Activated CD8-positive, alpha-beta memory T cell treated with anti-CD3 and anti-CD28 coated beads for 4 hours (primary cell): ENCODE measurements at places on chromosomes 6 and 20.

DNA sequence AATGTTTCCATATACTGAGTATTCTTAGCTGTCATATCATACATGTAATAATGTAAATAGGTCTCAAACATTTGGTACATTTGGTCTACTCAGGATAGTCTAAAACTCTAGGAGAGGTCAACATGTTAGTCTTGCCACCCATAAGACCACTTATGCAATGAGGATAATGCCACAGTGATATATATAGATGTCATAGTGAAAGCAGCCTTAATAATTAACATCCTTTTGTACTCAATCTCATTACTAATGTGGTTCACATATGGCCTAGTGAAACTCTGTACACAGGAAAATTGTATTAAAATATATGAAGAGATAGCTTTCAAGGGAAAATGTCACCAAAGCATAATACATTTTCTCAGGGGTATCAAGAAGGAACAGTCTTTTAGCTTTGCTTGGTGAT is 577.9 kb downstream of the TFAP2B start:
- no peak for DNase-seq

GRCh38 chr6:166364456-166364855 is 18.3 kb downstream of the MPC1 start:
- DNase-seq = no peak

- DNase-seq = no peak
Measured at GRCh38 chr6:54646069-54646950, 200.3 kb upstream of the FAM83B start.

GRCh38 chr20:53097371-53097770 is 125.2 kb downstream of the TSHZ2 start:
- no peak for DNase-seq

- DNase-seq = no peak
Measured at GRCh38 chr6:11217360-11218101, 14.9 kb downstream of the NEDD9 start.

DNA sequence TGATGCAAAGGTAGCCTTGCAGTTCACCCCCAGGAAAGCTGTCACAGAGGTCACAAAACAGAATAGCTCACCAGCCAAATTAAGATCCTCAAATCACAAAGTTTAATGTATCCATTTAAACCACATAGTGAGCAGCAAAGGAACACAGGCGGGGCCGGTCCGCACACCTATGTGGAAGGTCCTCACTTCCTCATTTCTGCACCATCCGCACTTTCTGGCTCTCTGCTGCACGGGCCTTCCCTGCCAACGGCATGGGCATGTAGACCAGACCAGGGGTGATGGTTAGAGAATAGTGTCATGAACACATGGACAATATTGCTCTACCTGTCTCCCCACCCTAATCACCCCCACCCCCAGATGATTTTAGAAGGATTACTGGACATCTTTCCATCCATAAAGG is 12.1 kb upstream of the TBXT start:
- DNase-seq = no peak

GRCh38 chr6:52155791-52156576 is 30.2 kb upstream of the IL17A start:
- DNase-seq = no peak

GRCh38 chr20:40494248-40494647 is 194.8 kb downstream of the MAFB start:
- no peak for DNase-seq

DNA sequence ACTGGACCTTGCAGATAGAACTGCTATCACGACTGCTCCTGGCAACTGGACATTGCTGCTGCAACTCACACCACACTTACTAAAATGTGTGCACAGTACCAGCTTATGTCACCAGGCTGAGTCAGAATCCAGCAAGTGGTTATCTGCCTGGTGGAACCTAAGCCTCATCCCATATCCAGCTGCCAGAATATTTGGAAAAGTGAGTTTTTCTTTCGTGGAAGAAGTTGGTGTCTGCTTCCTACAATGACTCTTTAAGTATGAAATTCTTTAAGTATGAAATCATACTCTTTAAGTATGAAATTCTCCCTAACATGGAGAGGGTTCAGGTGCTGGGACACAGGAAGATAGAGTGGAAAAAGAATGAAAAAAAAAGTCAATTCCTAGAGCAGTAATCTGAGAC is 16.4 kb upstream of the POLR1H start:
- DNase-seq = no peak

DNA sequence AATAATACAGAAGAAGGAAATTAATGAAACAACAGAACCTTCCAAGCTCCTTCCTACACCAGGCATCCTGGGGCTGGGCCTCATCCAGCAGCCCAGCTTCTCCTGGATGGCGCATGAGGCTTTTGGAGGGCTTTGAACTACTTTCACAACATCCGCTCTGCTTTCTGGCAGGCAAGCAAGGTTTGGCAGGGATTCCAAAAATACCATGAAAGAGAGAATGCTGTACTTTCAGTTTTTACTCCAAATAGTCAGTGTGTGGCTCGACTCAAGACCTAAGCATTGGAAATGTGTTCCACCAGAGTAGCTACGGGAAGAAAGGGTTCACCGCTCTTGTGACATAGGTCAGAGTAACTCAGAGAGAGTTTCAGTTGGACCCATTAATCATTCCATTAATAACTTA is 125.4 kb downstream of the OPRM1 start:
- DNase-seq = no peak

GRCh38 chr20:59438201-59438600 is 137.8 kb downstream of the EDN3 start:
- no peak for DNase-seq

DNA sequence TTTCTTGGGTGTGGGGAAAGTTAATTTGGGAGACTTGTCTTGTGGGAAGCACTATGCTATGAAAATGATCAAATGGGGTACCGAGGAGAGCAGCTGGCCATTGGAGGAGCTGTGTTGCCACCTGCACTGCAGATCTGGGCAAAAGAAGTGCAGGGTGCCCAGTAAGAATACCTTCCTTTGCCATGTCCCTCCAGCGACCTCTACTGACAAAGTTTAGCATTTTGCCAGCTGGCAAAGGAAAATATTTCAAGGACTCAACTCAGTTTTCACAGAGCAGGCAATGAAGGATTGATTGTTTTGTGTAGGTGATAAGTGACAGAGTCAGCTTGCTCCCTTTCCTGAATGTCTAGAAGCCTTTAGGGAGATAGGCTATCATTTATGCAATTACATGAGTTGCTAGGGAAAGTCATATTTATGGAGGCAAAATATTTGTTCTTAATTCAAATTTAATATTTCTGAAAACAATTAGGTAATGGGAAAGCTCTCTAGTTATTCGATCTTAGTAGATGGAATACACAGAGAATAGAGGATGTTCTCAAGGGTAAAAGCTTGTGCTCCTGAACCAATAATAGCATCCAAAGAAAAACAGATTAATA is 118.4 kb downstream of the FARS2 start:
- no peak for DNase-seq

- no peak for DNase-seq
Measured at GRCh38 chr6:44735630-44735963, 348.1 kb downstream of the CDC5L start.

GRCh38 chr6:17098538-17098937 is 3.3 kb upstream of the STMND1 start:
- no peak for DNase-seq

GRCh38 chr6:111254004-111254778 is 166.9 kb downstream of the SLC16A10 start:
- no peak for DNase-seq

GRCh38 chr20:63917811-63918210 is 22.9 kb downstream of the DNAJC5 start:
- no peak for DNase-seq

GRCh38 chr6:62976566-62976965 is 234.7 kb upstream of the FKBP1C start:
- DNase-seq = no peak

DNA sequence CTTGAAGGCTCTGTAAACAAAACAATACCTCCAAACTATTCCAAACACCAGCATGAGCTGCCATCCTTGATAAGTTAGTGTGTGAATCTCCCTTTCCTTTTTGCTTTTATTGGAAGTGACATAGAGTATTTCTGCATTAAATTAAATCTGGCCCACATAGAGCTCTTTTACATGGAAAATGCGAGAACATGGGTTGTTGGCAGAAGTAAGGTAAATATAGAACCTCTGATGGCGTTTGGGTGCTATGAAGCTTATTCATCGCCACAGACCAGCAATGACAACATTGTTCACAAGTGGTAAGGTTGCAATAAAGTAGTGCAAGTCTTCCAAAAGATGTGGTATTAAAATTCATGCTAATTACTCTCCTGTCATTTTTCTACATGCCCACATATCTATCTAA is 445.8 kb upstream of the JAG1 start:
- DNase-seq = no peak

GRCh38 chr20:19872001-19872400 is 113.9 kb downstream of the RIN2 start:
- no peak for DNase-seq

DNA sequence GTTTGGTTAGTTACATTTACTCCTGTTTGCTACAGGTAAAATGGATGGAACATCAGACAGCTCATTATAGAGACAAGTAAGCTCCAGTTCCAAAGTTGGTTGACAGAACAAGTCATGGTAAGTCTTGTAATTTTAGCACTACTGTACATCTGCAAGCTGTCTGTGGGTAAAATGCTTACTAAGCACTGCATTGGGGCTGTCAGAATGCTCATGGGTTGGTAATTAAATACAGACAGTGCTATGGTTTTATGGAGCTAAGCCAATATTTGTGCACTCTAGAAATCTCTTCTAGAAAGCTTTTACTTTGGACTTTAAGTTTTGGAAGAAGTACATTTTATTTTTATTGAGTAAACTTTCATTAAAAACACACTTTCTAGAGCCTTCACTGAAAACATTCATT is 419.2 kb upstream of the MMS22L start:
- DNase-seq = no peak
